ENCODE measurements at places on chromosomes 16 and 17.

DNA sequence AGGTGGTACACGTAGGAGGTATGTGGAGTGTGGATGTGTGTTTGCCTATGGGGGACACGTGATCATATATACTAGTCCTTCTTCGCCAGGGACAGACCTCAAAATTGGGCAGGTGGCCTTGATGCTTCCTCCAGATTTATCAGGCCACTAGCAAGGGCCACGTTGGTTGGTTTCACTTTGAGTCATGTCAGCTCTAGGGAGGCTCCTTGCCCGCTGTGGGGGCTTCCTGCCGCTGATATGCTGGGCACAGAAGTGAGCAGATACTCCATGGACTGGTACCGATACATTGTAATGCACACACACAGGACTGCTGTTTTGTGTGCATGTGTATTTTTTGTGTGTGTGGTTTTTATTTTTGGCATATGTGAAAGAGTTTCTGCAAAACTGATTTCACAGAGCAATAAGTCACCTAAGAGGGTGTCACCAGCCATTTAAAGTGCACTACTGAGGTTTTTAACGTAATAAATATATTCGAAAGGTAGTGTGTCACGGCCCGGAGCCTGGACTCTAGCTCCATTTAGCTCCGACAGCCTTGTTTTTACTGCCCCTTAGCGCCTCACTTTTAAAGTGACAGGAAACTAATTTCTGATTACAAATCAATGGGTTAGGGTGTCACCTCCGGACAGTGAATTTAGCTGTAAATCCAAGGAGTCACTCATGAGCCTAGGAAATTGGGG is 605.5 kb upstream of the SALL1 start:
- DNase-seq: no peak

- no peak for DNase-seq
Measured at GRCh38 chr17:43766413-43767052, 7.9 kb upstream of the SOST start.

GRCh38 chr17:38815576-38816193 is 9.4 kb downstream of the CWC25 start:
- DNase-seq: no peak

GRCh38 chr16:52757746-52758472 is 211.0 kb upstream of the TOX3 start:
- DNase-seq: no peak

GRCh38 chr16:80936410-80936809 is 70.3 kb downstream of the CMC2 start:
- no peak for DNase-seq

- peak; percentile 43 for DNase-seq
Measured at GRCh38 chr16:49350265-49351095, 23.1 kb upstream of the C16orf78 start.

- DNase-seq: no peak
Measured at GRCh38 chr17:21058098-21058893, 15.5 kb upstream of the USP22 start.

DNA sequence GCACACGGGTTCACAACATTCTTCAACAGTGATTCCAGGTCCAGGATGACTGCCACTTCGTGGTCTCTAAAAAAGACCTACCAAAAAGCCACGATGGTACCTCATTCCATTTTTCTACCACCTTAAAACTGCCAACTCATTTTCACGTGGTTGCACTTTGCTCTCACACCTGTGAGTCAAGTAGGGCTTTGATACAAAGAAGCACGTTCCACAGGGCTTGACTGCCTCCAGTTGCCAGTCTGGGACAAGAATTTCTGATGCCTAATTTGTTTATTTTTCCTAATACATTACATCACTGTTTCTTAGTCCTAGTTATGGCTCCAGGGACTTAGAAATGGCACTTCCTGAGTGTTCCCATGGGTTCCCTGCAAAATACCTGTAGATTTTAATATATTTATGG is 911.6 kb upstream of the EEF2KMT start:
- no peak for DNase-seq

Measured in stimulated activated CD4-positive, alpha-beta T cell treated with anti-CD3 and anti-CD28 coated beads, Interleukin-4, amount 100 ng/mL, for 4 hours (primary cell).